ENCODE measurements at places on chromosomes 4 and X.
A peak's percentile ranks its signal among the peaks of the same experiment; 100 is the strongest.

- DNase-seq = no peak
Observed at GRCh38 chr4:148216321-148216720, 225.9 kb downstream of the NR3C2 start.

DNA sequence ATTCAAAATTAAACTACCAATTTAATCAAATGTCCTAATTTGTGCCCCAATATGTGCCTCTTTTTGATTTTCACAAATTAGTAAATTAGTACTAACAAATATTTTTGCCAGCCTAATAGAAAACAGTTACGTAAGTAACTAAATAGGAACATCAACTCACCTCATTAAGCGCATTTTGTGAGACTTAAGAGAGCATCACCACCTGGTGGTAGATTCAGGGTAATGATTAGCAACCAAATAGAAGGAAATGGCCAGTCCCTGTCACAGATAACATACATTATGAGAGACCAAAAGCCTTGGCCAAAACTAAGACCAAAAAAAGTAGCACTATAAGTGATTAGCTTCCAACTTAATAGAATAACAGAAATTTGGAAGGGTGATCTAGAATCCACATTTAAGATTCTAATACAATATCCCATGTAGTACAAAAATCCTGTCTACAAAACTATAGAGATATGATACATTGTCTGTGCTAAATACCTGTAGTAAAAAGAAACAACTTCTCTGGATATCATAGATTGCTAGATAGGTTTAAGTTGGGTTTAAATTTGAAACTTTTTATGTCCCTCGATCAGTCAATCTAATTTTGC lies 46.7 kb downstream of the C4orf46 start:
- DNase-seq = peak; percentile 10

- no peak for DNase-seq
Observed at GRCh38 chr4:82975792-82976191, 34.8 kb downstream of the LIN54 start.

GRCh38 chr4:141761926-141762325 lies 125.5 kb downstream of the IL15 start:
- no peak for DNase-seq

- DNase-seq = no peak
Observed at GRCh38 chr4:30616942-30617646, 103.1 kb upstream of the PCDH7 start.

DNA sequence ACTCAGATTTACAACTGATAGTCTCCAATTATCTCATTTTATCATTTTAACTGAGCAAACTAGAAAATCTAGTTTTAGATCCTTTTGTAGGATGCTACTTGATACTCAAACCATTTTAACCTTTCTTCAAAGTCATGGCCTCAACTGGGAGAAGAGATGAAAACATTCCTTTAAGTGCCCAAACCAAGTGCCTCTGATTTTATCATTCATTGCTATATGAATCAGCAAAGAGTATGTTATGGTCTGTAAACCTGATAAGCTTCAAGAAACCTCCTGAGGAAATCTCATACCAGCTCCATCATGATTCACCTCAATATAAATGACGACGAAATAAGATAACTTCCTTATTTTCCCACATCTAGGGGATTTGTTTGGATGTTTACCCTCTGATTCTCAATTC lies 119.9 kb downstream of the FAM13A start:
- DNase-seq = no peak

DNA sequence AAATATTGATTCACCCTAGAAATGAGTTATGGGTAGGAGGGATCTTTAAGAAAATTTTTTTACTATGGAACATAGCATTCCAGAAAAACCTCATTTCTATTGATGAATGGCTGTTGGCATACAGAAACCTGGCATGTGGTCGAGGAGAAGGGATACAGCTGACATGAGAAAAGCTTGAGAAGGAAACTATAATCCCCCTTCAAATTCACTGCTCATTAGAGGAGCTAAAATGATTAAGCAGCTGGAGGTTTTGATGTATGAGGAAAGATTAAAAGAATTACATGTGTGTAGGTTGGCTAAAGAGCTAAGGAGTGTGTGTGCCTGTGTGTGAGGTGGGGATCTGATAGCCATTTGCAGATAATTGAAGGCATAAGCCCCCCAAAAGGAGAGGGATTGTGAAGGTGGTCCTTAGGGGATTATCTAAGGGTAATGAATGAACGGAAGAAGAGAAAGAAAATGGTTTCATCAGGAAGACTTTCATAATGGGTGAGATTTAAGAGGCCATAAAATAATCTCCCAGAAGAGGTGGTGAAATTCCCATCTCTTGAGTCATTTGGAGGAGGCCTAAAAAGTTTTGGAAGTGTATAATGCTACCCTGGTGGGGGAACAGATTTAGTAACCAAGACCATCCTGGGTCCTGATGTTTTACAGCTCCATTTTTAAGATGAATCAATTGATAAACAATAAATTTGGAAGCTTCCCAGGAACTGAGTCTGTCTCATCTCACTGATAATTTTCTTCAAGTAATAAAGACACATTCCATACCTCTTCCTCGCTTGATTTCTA lies 272.0 kb upstream of the HAND2 start:
- DNase-seq = no peak

- DNase-seq = no peak
Observed at GRCh38 chr4:116688536-116688935, 396.8 kb downstream of the TRAM1L1 start.

- no peak for DNase-seq
Observed at GRCh38 chrX:151240237-151240636, 63.9 kb downstream of the GPR50 start.

DNA sequence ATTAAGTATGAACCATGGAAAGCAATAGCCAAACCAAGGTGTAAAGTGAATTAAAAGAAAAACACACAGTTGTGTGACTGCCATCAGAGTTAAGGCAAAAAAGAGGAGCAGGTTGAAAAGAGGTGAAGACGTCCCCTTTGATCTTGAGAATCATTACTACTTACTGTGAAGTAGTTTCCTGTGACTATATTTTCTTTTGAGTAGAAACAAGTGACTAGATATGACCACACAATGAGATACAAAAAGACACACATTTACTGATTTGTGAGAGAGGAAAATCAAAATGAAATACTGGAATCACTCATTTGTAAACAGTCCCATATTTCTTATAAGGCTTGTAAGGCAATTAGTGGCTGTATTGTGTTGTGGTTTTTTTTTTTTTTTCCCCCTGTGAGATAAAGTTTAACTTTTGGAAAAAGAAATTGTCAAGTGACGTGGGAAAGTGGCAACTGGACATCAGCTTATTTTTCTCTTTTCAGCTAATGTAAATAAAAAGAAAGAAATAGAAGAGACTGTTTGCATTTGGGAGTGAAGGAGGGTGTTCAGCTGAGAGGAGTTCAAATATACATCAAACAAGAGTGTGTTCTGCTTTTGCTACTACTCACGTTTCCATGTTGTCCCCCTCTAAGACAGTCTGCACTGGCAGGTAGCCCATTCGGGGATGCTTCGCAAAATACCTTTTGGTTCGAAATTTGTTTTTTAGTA lies 106.4 kb upstream of the FTHL17 start:
- DNase-seq = no peak

DNA sequence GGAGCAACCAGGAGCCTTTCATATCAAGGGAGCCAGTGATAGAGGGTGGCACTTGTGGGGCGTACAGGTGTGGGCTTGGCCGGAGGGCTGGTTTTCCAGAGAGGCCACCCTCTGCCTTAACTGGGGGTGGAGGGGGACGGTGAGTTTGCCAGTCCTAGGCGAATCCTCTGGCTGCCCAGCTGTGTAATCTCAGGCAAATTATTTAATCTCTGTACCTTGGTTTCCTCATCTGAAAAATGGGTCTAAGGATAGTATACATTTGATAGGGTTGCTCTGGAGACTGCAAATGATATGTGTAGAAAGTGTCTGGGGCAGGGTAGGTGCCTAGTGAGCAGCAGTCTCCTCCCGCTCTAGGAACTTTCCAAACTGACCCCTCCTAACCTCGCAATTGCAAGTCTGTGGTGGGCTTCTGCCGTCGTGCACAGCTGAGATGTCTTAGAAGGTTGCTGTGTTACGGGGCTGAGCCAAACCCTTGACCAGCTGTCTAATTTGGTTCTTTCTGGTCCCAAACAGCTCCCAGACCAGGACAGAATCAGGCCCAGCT lies 3.8 kb upstream of the CXCR3 start:
- no peak for DNase-seq

DNA sequence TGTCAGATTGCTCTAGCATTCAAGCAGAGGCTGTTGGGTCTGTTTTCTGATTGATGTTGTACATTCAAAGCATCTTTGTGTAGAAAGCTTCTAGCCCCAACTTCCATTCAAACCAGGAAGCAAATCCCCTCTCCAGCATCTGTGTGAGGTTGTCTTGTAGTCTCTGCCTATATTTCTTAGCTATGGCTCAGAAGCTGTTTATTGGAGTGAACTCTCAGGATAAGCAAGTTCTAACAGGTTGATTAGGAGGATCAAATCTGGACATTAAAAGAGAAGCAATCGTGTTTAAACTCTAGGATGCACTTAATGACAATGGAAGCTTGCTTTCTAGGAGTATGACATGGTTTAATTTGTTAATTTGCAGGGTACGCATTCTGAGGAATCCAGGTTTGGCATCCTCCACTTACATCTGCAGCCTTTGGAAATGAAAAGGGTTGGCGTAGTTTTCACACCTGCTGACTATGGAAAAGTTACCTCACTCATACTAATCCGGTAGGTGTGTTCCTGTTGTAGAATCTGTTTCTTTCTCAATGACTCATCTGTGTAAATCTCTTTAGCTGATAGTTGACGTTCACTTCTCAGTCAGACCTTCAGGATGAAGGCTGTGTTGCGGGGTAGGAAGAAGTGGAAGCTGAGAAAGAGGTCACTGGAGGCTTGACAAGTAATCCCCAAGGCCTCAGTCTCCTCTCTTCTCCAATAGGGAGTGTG lies 88.0 kb upstream of the TLR2 start:
- no peak for DNase-seq

DNA sequence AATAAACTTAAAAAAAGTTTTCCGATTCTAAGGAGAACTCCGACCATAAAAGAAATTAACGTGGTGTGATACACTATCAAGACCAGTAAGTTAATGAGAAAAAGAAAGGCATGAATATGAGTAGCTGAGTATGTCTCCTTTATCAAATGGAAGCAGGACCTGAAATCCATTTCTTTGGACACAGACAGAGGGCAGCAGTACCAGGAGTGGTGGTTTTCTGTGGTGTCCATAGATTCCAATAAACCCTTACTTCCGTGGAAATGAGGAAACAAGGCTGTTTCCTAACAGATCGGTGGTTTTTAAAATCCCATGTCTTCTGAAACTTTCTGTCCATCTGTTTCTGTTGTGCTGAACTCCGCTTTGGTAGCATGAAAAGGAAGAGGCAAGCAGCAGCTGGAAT lies 128.5 kb upstream of the TSPAN5 start:
- DNase-seq = no peak

DNA sequence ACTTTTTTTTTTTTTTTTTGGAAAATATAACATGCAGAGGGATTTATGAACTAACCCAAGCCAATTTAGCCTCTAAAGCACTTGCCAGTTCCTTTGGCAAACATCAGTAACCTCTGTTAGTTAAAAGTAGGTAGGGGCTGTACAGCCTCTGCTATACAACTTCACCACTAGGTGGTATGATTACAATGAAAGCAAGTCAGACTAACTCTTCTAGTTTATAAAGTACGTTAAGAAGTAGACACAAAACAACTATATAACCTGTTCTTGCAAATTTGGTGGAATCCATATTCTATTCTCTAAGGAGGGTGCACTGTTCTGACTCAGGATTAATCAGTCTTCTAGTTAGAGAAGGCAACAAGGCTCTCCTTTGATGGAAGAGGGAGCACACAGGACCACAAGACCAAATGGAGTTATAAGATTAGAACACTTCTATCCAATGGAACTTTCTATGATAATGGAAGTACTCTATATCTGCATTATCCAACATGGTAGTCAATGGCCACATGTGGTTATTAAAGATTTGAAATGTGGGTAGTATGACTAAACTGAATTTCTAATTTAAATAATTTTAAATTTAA lies 12.8 kb downstream of the AIMP1 start:
- DNase-seq = no peak

GRCh38 chr4:8073206-8073863 lies 85.3 kb downstream of the ABLIM2 start:
- DNase-seq = no peak

GRCh38 chrX:18649498-18649951 lies 22.4 kb downstream of the RS1 start:
- DNase-seq = no peak

- DNase-seq = no peak
Observed at GRCh38 chr4:87188932-87189331, 31.5 kb downstream of the KLHL8 start.

GRCh38 chrX:98068024-98068580 lies 1184.4 kb downstream of the RPA4 start:
- DNase-seq = no peak

DNA sequence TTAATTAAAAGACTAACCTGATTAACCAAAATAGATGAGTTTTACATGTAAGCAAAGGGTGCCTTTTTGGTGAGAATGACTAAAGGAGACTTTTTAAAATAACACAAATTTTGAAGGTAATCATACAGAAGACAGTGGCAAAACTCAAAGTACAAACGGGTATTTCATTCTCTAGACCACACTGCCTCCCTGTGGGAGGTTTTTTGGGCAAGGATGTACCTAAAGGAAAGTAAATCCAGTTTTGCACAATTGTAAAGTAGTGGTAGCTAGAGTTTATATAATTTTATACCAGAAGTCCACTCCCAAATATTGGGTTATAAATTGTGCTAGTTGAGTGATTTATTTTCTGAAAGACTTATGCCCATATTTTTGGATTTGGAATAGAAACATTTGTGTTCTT lies 201.0 kb downstream of the PAPSS1 start:
- DNase-seq = no peak

GRCh38 chrX:112826023-112826422 lies 14.6 kb downstream of the AMOT start:
- DNase-seq = no peak

DNA sequence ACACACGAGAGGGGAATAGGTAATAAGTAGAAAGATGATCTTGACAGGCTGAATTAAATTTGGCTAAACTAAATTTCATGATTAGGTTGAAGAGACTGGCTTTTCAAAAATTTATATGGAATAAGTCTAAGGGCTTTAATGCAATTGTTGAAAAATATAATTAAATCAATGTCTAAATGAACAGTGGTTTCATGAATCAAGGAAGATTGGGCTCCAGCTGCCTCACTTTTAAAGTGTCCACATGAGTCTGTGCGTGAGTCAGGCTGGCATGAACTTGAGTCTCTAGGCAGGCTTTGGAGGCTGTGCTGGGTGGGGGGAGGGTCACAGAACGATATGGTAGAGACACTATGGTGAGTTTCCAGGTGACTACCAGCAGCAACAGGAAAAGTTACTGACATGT lies 111.9 kb downstream of the SORBS2 start:
- no peak for DNase-seq

DNA sequence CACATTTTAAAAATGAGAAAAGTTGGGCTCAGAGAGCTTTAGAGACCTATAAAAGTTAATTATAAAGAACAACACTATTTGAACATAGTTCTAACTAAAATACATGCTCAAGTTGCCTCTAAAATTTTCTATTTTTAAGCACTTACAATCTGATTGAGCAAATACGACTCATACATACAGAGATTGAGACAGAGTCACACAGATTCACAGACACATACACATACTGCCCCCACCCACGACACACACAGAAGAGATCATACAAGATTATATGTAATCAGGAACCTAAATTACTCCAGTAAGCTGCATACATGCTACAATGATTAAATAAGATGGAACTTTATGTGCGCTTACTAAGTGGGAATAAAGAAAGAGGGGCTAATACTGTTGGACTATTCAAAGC lies 2.7 kb upstream of the ASB5 start:
- no peak for DNase-seq

All from frontal cortex (tissue), 4 donors.